ENCODE measurements at places on chromosomes 5 and 9.

- no peak for DNase-seq
Measured at GRCh38 chr5:170176916-170177315, 55.9 kb upstream of the C5orf58 start.

DNA sequence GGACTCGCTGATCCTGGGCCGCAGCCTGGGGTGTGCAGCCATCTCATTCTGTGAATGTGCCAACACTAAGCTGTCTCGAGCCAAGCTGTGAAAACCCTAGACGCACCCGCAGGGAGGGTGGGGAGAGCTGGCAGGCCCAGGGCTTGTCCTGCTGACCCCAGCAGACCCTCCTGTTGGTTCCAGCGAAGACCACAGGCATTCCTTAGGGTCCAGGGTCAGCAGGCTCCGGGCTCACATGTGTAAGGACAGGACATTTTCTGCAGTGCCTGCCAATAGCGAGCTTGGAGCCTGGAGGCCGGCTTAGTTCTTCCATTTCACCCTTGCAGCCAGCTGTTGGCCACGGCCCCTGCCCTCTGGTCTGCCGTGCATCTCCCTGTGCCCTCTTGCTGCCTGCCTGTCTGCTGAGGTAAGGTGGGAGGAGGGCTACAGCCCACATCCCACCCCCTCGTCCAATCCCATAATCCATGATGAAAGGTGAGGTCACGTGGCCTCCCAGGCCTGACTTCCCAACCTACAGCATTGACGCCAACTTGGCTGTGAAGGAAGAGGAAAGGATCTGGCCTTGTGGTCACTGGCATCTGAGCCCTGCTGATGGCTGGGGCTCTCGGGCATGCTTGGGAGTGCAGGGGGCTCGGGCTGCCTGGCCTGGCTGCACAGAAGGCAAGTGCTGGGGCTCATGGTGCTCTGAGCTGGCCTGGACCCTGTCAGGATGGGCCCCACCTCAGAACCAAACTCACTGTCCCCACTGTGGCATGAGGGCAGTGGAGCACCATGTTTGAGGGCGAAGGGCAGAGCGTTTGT is 19.9 kb downstream of the PTGES2 start:
- DNase-seq = no peak

- DNase-seq = no peak
Measured at GRCh38 chr5:83440826-83441225, 30.7 kb upstream of the VCAN start.

GRCh38 chr5:67672636-67673035 is 476.0 kb upstream of the CD180 start:
- DNase-seq = no peak

- DNase-seq = no peak
Measured at GRCh38 chr9:91755761-91756509, 194.1 kb downstream of the ROR2 start.

Data from Panc1 (cell line).